Fibroblast of skin of back (primary cell): ENCODE measurements at places on chromosomes 7 and 10.

DNA sequence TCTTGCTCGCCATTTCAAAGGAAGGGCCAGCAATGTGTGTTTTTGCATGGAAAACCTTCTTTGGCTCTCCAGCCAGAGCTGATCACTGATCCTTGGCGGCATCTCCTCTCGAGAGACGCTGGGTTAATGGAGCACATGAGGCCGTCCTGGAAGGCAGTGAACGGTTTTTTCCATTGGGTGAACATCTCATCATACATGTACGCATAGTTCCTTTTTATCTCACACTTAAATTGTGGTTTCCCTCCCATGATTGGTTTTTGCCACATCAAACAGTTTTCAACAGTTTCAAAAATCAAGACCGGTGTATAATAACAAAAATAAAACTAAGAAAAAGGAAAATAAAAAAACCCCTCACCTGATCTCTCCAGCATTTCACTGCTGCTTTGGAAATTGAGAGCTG is 276.4 kb downstream of the TCF7L2 start:
- no peak for DNase-seq

- no peak for DNase-seq
Measured at GRCh38 chr10:53952698-53953630, 848.1 kb downstream of the PCDH15 start.

GRCh38 chr10:6738112-6738768 is 158.2 kb upstream of the PRKCQ start:
- peak; percentile 43 for DNase-seq

DNA sequence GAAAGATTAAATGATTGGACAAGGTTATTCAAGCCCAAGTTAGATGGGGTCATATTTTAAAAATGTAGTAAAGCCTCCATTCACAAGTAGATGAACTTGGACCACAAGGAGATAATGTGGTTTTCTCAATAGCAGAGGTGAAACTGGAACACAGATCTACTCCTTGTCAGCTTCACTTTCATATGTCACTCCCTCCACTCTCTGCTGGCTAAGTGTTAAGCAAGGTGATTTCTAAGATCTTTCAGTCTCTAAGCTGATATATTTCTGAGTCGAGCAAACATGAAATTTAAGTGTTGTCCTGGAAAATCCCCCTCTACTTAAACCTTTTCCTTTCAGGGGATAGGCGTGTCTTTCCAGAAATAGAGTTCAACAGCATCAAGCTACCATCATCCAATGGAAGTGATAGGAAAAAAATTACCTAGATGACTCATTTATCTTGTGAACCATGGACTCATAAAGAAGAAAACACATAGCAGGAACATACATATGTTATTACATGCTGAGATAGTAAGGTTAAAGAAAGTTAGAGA is 275.0 kb downstream of the PTEN start:
- no peak for DNase-seq

GRCh38 chr10:47062441-47063200 is 151.4 kb downstream of the PTPN20 start:
- DNase-seq = peak; percentile 38

DNA sequence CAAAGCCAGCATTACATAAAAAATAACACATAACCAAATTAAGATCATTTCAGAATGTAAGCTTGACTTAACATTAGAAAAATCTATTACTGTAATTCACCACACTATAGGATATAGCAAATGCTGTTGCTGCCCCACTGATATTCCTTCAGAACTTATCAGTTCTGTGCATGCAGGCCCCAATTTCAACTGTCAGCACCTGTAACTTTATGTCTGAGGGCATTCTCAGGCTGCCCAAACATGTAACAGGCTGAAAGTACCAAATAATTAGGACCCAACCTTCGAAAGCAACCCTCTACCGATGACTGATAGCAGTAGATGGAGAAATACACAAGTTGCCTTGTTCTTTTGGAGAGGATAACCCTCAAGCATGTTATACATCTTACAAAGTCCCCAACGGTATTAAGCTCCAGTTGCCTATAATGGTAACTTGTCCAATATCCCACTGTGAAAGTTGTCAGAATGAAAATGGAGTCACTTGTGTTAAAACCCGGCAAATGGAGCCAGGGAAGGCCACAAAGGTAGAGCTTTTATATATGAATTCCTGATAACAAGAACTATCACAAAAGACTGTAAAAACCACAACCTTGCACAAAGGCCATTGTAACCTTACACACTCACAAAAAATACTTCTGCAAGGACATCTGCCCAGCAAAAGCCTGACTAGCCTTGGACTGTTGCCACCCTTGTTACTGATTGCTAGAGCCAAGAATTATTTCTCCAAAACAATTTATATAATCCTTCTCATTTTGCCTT is 66.9 kb upstream of the ZNF746 start:
- DNase-seq = no peak

GRCh38 chr7:100152404-100152803 is 3.7 kb downstream of the LAMTOR4 start:
- no peak for DNase-seq

DNA sequence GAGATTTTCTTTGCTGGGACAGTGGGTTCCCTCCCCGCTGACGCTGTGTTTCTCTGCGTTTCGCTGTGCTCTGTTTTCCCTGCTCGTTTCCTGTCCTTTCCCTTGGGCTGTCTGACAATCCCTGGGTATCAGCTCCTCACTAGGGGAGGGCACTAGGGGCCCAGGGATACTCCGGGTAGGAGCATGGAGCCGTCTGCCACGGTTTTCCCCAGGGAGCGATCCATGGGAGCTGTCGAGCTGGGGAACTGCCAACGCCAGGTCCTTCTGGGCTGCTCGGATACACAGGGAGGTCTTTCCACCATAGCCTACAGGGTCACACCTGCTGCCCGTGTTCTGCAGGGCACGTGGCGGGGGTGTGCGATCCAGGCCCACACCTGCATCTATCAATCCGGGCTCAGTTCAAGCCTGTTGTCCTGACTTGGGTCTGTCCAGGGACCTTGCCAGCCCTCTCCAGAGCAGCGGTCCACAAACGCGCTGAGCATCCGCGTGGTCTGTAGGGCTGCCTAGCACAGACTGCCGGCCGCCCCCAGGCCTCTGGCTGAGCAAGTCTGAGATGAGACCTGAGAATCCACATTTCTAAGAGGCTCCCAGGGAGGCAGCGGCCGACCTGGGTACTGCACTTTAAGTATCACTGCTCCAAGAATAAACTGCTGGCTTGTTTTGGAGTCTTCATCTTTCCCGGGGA is 263.1 kb downstream of the ELFN1 start:
- DNase-seq = no peak

DNA sequence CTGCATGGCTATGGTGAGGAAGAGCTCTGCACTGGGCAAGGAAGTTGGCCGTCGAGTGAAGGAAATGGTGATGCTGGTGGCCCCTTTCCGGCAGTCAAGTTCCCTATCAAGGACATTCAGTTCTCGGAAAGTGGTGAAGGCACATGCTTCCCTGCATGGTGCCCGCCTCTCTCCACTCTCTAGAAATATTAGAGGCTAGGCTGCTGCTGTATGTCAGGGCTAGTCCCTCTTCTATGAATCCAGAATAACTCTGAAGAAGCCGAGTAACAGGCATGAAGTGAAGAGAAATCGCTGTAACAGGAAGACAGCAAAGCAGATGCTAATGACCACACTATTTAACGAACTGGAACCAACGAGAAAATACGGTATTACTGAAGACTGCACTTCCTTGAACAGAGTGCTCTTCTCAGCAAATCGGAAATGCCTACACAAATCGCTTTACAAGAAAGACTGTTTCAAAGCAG is 5.4 kb downstream of the IDI1 start:
- no peak for DNase-seq

GRCh38 chr10:68526634-68527307 is 552 bp downstream of the SLC25A16 start:
- no peak for DNase-seq
